Upper lobe of left lung (tissue), 6 donors: ENCODE measurements at places on chromosomes 6 and 20.

DNA sequence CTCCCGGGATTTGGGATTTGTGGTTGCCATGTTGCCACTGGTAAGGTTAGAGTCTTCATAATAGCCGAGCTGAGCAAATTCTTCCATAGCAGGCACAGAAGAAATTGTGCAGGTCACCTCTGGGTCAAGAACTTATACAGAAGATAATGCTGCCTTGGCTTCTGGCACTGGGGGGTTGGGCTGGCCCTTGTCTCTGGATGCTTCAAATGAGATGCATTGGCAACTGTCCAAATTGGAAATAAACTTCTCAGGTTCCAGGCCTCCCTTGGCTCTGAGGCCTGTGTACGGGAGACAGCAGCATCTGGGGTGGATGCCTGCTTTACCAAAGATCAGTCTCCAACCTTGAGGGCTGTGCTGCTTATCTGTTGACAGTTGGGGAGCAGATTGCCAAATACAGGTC lies 26.2 kb downstream of the MYO6 start:
- no peak for DNase-seq
- no peaks in the 10 kb centered on the region for H3K36me3 ChIP-seq
- H3K4me1 ChIP-seq = no peaks in the 10 kb centered on the region
- H3K27ac ChIP-seq = no peak overlapping the region

GRCh38 chr20:52867305-52867704 lies 104.9 kb upstream of the TSHZ2 start:
- H3K27ac ChIP-seq = no peak overlapping the region
- no peak for DNase-seq
- no peaks in the 10 kb centered on the region for H3K4me1 ChIP-seq
- no peak overlapping the region for H3K4me3 ChIP-seq
- no peaks in the 10 kb centered on the region for H3K27me3 ChIP-seq
- H3K36me3 ChIP-seq = no peaks in the 10 kb centered on the region

DNA sequence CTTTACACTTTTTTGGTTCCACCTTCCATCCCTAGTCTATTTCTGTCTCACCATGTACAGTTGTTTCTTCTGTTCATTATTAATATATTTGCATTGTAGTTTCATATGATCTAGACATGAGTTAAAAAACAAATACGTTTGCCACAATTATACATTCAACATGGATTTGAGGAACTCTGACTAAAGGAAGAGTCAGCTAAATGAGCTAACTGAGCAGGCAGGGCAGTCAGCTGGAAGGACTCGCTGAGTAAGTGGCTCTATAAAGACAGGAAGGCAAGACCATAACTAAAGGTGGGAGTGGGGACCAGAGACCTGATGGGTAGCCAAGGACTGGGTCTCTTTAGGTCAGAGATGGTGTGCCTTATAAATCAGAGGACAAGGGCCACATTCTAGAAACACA lies 26.3 kb downstream of the TMX4 start:
- no peaks in the 10 kb centered on the region for H3K4me1 ChIP-seq
- no peaks in the 10 kb centered on the region for H3K36me3 ChIP-seq
- DNase-seq = no peak
- H3K4me3 ChIP-seq = no peak overlapping the region
- H3K27ac ChIP-seq = no peak overlapping the region

- no peak overlapping the region for H3K27ac ChIP-seq
- no peaks in the 10 kb centered on the region for H3K4me1 ChIP-seq
- H3K27me3 ChIP-seq = no peaks in the 10 kb centered on the region
- DNase-seq = no peak
- no peaks in the 10 kb centered on the region for H3K36me3 ChIP-seq
- no peak overlapping the region for H3K4me3 ChIP-seq
Observed at GRCh38 chr6:104813552-104813951, 46.2 kb downstream of the HACE1 start.

GRCh38 chr6:41073968-41074691 lies 1.4 kb downstream of the NFYA start:
- H3K36me3 ChIP-seq = no peaks in the 10 kb centered on the region
- H3K27ac ChIP-seq = peak overlapping the region; percentile 99
- H3K4me1 ChIP-seq = peaks cover 36% of the 10 kb centered on the region
- peak overlapping the region; percentile 89 for H3K4me3 ChIP-seq

DNA sequence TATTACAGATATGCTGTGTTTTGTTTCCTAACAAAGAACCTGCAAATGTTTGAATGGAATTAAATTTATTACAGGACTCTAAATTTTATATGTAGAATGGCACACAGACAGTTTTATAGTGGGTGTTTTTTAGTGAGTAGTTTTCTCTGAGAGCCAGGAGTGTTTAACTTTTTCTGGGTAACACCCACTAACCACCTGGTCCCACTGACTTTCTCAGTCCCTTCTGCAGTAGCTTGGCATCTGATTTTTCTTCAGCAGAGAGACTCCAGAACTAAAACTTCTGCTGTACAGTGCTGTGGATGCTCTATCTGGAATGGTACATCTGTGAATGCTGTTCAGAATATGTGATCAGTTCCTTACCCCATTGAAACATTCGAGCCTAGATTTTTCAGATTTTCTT lies 6.3 kb downstream of the YWHAB start:
- H3K27me3 ChIP-seq = no peaks in the 10 kb centered on the region
- DNase-seq = no peak
- H3K4me1 ChIP-seq = peaks cover 64% of the 10 kb centered on the region
- no peaks in the 10 kb centered on the region for H3K36me3 ChIP-seq
- H3K4me3 ChIP-seq = no peak overlapping the region
- H3K27ac ChIP-seq = no peak overlapping the region
